ENCODE measurements at places on chromosomes 16 and 17. TPM values are rescaled to one million over a fixed set of nuclear protein-coding genes. Genes with fewer than 3 reads are reported as not detected.
A peak's percentile ranks its signal among the peaks of the same experiment; 100 is the strongest.

DNA sequence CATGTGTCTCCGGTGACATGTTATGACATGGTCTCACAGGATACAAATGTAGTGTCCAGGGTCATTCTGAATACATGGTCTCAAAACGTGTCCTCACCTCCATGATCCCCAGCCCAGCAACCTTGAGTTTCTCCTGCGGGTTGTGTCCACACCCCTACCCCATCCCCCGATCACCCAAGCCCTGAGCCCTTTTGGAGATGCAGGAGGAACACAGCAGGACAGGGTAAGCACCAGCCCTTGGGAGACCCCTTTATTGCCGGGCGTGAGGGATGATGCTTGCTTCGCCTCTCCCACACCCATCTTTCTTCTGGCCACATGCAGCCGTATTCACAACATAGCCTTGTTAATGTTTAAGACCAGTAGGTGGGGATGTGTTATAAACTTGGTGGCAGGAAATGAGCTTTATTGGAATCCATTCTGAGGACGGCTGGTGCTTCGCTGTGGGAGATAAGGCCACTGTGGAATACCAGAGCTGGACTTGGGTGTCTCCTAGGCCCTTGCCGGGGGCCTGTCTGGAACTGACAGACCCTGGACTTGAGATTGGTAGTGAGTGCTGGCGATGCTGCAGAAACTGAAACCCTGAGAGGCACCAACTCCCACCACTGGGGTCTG lies 5.5 kb downstream of the TMEM132E start:
- DNase-seq, result peak; percentile 70

CD300H gene
- not detected for total RNA-seq

CCDC144A gene
- total RNA-seq, result 15.0 TPM

- no peak for DNase-seq
These were observed 648.1 kb downstream of the TOX3 start for GRCh38 chr16:51898872-51899271.

DNA sequence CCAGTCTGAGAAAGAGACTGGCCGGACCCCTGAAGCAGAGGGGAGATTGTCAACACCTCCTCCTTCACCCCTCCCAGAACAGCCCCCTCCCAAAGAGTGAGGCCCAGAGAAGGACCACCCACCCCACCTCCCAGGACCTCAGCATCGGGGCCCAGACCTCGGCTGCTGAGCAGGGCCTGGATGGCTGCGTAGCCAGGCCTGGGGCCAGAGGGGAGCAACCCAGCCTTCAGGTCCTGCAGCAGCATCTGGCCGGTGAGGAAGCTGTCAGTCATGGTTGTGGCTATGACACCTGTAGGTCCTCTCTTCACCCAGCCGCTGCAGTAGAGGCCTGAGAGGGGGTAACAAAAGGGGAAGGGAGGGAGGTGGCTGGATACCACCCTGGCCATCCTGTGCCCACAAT lies 3.2 kb upstream of the GRIN2C start:
- DNase-seq, result no peak

GRCh38 chr16:50400967-50401348 lies 32.2 kb upstream of the BRD7 start:
- no peak for DNase-seq

DNA sequence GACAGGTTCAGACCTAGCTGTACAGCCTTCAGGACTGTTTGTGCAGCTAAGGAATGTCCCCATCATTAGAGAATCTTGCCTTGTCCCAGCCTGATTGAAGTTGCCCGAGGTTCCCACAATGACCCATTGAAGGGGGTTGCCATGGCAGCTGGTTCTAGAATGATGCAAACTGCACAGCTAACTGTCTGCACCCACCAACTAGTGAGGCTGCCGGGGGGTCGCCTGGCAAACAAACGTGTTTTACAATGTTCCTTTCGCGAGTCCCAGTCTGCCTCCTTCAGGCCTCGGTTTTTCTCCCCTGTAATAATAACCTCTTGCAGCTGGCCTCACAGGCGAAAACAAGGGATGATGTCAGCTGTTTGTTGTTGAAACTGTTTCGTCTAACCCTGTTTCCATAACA lies 5.5 kb downstream of the C16orf96 start:
- no peak for DNase-seq

GRCh38 chr16:84090211-84090610 lies 26.5 kb downstream of the MBTPS1 start:
- DNase-seq, result no peak

- DNase-seq, result no peak
These were observed 4.7 kb downstream of the NOD2 start for GRCh38 chr16:50697881-50698767.

DNA sequence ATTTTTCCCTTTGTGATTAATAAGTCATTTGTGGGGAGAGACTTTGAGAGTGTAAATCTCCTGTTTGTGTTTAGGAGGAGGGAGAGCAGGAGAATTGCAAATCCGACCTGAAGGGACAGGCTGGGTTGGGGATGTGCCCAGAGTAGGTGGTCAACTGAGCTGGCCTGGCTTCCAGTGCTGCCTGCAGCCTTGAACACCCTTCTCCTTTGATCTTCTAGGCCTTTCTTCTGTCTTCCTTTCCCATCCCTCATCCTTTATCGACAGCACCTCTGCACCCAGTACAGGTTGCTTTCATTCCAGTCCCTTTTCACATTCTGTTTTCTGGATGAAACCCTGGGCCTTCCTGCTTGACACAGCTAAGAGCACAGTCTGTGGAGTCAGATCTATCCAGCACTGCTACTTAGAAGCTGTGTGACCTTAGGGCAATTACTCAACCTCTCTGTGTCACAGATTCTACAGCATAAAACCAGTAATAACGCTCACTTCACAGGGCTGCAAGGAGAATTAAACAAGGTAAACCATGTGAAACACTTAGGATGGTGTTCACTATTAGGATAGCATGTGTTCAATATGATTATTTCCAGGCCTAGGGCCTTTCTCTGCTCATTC lies 1.0 kb upstream of the CSNK2A2 start:
- DNase-seq, result no peak

DNA sequence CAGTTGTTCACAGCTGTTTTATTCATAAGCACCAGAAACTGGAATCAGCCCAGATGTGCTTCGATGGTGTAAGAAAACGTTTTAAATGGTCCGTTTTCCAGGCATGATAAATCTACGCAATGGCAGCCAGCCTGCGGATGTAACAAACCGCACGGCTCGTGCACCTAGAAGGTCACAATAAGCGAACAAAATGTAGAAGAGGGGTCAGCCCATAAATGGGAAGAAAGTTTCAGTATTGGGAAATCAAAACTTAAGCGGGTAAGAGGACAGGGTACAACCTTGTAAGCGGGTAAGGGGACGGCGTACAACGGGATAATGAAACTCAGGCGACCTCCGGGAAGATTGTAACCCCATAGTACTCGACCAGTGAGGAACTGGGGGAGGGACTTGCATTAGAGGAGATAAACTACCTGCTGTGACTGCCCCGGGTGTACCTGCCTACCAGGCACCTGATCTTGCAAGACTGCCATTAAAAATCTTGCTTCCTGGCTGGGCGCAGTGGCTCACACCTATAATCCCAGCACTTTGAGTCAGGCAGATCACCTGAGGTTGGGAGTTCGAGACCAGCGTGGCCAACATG lies 66.6 kb downstream of the ANKRD11 start:
- no peak for DNase-seq

DNA sequence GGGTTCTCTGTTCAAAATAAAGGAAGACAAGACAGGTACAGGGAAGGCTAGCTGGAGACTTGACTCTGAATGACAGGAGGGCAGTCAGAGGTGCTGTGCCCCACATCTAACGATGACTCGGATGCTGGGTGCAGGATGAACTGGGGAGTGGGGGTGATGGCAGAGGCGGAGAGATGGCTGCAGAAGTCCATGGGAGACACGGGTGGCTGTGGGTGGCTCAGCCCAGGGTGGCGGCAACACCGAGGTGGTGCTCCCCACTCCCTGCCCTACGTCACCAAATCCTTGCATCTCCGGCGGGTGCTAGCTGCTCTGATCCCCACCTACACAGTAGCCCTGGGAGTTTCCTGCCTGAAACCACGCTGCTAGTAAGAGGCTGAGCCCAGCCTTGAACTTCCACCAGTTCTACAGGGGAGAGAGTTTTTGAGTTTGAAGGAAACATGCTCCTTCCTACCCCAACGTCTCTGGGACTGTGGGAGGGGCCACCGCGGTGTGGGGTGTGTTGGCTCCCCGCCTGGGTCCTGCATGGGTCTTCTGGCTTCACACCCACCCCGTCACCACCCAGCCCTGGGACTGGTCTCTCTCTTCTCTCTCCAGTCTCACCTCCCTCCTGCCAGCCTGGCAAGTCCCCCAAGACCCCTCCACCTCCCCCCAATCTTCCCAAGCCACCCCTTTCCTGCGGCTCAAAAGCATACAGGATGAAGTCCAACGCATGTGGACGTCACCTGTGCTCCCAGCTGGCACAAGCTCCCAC lies 4.5 kb downstream of the GSG1L start:
- no peak for DNase-seq

DNA sequence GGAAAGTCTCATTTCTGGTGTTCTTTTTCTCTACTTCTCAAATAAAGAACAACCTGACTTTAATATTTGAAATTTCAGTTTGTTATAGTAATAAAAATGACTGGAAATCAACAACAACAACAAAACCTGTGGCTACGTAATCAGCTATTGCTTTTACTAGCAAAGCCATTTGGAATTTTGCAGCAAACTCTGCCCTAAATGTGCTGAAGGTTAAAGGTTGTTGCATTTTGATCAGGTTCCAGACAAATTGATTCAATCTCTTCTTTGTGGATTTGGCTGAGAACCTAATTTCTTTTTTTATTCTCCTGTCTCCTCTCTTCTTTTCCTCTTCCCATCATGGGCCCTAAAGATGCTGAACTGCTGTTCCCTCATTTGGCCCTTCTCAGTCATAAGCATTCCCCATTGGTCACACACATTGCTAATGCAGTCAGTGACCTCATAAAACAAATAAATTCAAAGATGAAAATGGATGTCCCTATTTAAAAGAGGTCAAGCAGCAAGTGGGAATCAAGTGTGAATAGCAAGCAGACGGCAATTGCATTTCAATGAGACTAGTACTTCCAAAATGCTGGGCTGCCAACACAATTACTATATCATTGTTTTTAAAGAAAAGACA lies 795.1 kb upstream of the CDH8 start:
- DNase-seq, result peak; percentile 2

GRCh38 chr17:27457731-27458523 lies 1.7 kb downstream of the KSR1 start:
- DNase-seq, result no peak

- DNase-seq, result no peak
These were observed 24.3 kb downstream of the PLCD3 start for GRCh38 chr17:45108051-45108450.

DNA sequence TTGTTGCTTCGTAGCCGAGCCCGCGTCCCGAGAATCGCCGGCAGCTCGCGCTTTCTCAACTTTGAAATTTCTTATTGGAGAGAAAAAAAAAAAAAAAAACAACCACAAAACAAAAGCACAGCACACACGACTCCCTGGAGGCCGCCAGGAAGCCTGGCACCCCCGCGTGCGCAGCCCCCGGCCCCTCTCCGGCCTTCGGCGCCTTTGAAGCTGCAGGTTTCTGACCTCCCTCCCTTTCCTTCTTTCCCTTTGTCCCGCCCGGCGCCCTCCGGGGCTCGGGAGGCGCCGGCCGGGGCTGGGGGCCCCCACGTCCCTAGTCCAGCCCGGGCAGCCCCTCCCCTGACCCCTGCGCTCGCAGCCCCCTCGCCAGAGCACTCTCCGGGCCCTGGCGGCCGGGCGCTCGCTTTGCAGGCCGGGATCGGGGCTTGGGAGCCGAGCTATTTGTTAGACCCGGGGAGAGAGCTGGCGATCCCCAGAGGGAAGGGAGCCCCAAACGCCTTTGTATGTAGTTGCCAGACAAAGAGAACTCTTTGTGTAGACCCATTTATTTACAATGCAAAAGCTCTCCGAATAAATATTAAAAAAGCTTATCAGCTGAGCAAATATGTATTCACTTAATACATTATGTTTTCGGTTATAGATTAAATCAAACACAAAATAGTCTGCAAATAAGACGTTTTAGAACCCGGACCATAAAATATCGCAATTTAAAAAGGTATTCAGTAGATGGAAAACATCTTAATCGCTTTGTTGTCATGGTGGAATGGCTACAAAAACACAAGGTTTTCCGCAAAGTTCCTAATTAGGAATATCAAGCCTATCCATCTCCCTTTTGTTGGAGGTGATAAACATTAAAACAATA lies 2.3 kb downstream of the BAHCC1 start:
- DNase-seq, result no peak

COIL gene
- total RNA-seq, result 16.8 TPM

C16orf86 gene
- total RNA-seq, result 1.4 TPM

RAB26 gene
- 11.4 TPM for total RNA-seq

DNA sequence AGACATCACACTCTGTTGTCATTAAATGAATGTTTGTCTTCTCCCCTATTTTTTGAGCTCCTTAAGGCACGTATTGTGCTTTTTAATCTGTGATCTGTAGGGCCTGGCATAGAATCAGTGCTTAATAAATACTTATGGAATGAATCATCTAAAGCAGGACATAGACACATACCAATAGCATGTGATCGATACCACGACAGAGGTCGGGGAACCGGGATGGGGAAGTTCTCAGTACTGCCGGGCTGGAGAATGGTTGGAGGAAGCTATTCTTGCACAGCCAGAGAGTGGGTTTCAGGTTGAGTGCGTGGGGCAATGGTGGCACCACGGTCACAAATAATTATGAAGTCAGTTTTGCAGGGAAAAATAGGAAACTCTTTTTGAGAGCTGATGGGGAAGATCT lies 26.8 kb downstream of the NLRP1 start:
- no peak for DNase-seq

DNA sequence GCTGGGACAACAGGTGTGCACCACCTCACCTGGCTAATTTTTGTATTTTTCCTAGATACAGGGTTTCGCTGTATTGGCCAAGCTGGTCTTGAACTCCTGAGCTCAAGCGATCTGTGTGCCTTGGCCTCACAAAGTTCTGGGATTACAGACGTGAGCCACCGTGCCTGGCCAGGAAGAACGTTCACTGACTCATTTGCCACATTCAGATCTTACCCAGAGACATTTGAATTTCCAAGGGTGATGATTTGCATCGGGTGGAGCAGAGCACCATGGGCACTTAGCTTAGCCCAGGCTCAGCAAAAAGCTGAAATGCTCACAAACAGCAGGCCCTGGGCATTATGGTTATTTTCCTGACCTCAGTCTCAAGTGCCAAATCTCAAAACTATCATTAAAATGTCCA lies 14.5 kb upstream of the ADORA2B start:
- DNase-seq, result no peak

GRCh38 chr17:74369221-74369620 lies 1.9 kb downstream of the GPR142 start:
- no peak for DNase-seq

GRCh38 chr17:63611354-63611753 lies 10.7 kb downstream of the TACO1 start:
- DNase-seq, result no peak

- no peak for DNase-seq
These were observed 27.8 kb downstream of the ZC3H18 start for GRCh38 chr16:88597856-88598491.

- DNase-seq, result no peak
These were observed 114.7 kb downstream of the FOXL1 start for GRCh38 chr16:86693033-86693432.

DNA sequence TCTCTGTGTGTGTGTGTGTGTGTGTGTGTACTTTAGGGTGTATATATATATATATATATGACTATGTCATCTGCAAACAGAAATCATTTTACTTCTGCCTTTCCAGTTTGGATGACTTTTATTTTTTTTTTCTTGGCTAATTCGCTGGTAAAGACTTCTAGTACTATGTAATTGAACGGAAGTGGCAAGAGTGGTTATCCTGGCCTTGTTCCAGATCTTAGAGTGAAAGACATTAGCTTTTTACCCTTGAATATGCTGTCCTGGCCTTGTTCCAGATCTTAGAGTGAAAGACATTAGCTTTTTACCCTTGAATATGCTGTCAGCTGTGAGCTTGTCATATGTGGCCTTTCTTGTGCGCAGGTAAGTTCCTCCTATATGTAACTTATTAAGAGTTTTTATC lies 72.7 kb upstream of the MYOCD start:
- DNase-seq, result no peak

Measured in cerebellum (tissue), 4 donors.